Naive B cell (primary cell): ENCODE measurements at places on chromosomes 6 and 20. TPM values are rescaled to one million over a fixed set of nuclear protein-coding genes. Genes with fewer than 3 reads are reported as not detected.

DNA sequence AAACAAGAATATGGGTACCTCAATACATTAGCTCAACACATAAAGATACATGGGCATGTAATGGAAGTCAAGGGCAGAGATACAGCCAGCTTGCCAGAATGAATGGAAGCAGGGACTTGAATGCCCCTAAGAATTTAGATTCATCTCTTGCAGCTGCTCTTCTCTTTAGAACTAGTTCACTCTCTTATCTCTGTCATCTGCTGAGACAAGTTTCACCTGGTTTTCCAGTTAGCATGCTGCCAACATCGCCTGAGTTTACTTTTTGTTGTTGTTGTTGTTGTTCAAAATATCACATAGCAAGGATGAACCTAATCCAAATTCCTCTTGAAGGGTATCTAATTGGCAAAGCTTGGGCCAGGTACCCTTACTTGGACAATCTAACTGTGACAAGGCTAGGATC is 14.1 kb upstream of the PAQR8 start:
- DNase-seq: no peak

DNA sequence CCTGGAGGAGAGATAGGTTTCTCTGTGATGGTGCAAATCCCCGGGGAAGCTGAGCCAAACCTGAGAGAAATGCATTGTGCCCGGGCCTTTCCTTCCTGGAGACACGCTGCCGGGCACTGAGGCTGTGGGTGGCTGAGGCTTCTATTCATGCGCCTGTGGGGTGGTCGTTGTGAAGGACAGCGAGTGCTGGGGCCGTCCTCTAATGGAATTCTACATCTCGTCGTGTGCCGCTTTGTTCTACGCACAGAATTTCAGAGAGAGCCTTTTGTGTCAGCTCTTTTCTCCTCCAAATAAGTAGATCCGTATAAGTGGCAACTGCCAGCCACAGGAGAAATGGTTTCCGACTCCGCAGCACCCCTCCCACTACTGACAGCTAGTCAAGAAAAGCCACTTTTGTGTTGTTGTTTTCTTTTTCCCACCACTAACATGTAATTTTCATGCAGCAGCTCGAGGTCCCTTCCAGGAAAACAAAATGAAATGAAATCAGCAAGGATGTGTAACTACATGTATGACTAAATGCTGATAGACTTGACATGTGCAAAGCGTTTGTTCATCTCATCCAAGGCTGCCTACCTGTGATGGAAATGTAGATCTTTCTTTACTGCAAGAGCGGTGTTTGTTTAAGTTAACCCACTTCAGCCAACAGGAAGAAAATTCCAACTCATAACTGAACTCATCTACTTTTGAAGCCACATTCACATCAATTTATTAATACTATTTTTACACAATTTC is 26.4 kb upstream of the PXDC1 start:
- DNase-seq: no peak

DNA sequence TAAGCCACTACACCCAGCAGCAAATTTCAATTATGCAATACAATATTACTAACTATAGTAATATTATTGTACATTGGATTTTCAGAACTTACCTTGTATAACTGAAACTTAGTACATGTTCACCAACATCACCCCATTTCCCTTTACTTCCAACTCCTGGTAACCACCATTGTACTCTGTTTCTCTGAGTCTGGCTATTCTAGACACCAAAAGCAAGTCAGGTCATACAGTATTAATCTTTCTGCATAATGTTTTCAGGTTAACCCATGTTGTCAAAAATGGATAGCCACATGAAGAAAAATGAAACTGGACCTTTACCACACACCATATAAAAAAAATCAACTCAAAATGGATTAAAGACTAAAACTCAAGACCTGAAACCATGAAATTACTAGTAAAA is 558.2 kb downstream of the MMUT start:
- no peak for DNase-seq

DNA sequence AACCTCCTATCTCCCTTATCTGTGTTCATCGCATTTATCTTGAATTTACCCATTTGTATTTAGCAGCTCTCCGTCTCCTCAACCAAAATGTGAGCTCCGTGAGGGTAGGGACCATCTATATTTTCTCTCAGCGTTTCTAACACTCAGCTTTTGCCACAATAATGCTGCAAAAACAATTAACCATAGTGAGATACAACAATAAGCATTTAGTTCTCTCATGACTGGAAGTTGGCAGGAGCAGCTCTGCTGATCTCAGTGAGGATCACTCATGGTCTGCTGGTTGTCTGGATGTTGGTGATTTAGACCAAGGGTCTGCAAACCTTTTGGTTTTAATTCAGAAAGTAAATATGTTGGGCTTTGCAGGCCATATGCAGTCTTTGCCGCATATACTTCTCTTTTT is 394.8 kb upstream of the RNF217 start:
- DNase-seq: no peak

DNA sequence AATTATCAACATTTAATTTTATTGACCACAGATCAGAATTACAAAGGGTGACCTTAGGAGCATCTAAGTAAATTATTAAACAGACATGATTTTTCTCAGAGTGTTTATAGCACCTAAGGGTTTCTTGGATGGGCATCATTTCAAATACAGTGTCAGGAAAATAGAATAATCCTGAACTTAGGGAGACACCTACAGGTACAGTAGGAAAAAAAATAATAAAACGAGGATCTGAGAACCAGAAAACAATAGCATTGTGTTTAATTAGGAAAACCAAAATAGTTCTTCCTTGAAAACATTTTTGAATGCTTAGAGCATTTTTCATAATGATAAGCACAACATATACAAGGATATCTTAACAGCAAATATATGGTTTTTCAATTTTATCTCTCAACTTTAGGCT is 39.2 kb downstream of the MMUT start:
- no peak for DNase-seq

DNA sequence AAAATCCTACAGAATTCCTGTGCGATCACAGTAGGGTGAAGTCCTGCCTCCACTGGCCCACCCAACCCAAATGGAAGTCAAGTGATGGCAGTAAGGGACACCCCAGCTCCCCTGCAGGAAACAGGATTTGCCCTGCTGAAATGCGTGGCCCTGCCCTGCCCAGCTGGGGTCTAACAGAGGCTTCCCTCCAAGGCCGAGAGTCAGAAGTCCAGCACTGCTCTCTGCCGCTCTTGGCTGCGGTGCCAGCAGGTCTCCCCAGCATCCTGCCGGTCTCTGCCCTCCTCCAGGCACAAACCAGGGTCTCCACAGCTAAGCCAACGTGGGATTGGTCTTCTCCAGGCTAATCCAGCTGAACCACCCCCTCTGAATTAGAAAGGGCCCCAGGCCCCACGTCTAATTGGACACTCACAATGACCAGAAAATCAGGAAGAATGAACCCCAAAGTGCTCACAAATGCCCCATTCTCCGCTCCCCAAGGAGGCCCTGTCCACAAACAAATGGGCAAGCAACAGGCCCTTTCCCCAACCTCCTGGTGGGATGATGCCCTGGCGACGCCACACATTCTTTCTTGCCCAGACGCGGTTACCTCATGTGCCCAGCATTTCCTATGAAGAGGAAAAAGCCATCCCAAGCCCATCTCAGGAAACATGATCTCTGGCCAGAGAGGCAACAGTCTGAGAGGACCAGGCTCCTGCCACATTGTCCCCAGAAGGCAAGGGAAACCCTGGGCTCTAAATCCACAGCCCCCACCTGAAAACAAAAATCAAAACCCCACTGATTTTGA is 117.2 kb downstream of the BANF2 start:
- no peak for DNase-seq

DNA sequence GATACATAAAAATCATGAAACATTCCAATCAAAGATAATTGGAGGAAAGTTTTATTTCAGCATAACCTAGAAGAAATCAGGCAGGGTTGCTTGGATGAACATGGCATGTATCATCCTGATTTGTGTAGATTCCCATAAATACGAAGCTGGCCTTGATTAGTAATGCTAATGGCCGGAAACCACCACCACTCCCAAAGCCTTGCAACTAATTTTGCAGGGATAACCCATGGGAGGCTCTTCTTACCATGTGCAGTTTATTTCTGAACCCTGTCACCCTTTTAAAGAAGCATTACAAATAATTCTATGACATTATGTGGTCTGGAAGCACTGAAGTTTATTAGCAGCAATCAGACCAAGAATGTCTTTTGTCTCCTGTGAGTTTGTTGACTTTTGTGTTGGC is 80.8 kb downstream of the AIG1 start:
- no peak for DNase-seq

DNA sequence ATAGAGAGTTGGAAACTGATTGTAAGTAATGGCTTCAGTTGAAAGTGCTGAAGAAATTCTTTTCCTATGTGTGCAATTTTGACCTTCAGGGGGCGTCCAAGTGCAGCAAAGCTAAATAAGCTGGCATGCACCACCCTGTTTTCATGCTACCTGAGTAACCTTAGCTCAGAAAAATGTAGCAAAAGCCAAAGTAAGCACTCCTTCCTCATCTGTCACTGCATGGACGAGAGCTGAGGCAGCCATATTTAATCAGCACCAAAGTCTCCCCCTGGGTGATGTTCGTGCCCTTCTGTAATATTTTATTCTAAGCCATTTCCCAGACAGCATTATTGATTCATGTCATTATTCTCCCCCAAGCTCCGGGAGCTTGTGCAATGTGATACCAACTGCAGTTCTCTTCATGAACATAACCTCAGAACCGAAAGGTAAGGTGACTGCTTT is 123.1 kb downstream of the RPS12 start:
- no peak for DNase-seq

GRCh38 chr6:70409216-70409615 is 4.1 kb upstream of the FAM135A start:
- no peak for DNase-seq

DNA sequence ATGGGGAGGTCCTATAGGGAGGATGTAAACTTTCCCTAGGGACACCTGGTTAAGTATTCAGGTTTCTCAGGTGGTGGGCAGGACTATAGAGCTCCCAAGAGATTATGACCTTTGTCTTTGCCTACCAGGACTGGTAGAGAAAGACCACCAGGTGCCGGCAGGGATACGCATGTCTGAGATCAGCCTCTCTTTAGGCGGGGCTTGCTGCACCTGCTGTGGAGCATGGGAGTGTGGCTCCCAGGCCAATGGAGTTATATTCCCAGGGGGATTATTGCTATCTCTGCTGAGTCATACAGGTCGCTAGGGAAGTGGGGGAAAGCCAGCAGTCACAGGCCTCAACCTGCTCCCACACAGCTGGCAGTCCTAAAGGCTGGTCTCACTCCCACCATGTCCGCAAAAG is 280.5 kb upstream of the MMS22L start:
- no peak for DNase-seq

GRCh38 chr20:24060851-24061590 is 72.4 kb upstream of the GGTLC1 start:
- no peak for DNase-seq

DNA sequence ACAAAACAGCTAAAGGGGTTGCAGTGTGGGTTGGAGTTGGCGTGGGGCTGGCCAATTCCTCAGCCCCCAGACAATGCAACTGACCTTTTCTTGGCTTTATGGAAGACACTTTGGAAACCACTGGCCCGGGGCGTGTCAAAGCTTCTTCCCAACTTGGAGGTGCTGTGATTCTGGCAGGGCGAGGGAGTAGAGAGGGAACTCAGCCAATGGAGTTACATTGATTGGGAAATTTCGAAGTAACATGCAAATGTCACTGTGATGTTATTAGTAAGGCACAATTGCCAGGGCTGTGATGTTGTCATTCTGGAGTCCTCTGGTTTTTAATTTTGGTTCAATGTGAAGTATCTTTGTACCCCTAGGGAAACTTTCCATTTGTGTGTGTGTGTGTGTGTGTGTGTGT is 41.5 kb upstream of the EPB41L1 start:
- DNase-seq: no peak

DNA sequence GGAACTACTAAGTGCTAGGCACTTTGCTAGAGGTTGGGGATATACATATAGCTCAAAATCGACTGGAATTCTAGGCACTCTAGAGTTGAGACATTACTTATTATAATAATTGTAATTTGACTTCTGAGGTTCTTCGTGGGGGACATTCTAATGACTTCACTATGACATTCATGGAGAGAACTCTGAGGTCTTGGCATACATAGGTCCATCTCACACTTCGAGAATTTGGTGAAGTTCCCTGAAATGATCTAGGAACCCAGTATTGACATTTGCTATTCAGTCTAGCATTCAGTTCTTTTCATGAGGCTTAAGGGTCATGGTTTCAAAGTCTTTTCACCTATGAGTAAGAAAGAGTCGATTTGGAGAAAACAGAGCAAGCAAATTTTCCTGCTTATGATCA is 446.6 kb upstream of the JAG1 start:
- DNase-seq: no peak

GRCh38 chr6:144215402-144215931 is 65.2 kb downstream of the STX11 start:
- no peak for DNase-seq

DNA sequence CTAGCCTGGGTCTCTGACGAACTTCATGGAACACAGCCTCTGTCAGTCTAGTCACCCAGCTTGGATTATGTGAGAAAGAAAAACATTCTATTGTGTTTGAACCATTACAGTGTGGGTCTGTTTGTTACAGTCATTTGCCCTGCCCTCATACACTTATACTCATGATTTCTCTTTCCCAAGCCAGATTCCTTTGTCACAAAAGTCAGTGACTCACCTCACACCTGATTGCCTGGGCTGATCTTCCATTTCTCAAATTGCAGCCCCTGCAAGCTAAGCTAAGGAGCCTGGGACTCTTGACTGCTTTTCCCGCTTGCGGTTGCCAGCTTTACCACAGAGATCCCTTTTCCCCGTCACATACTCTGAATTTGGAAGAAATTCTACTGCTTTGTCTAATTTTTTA is 395.9 kb downstream of the SAMD5 start:
- DNase-seq: no peak

GRCh38 chr6:166604911-166605310 is 18.4 kb upstream of the RAMACL start:
- DNase-seq: no peak

- no peak for DNase-seq
Observed at GRCh38 chr6:135383766-135384165, 113.8 kb downstream of the AHI1 start.

GRCh38 chr6:16154904-16155303 is 26.0 kb downstream of the MYLIP start:
- no peak for DNase-seq

GRCh38 chr6:22059946-22060345 is 236.9 kb downstream of the PRL start:
- DNase-seq: no peak

The APCDD1L gene
- 0.08 TPM for polyA plus RNA-seq

The SFTA2 gene
- not detected for polyA plus RNA-seq

The KIZ gene
- polyA plus RNA-seq: 17.8 TPM

The C6orf163 gene
- not detected for polyA plus RNA-seq

The TNXB gene
- polyA plus RNA-seq: not detected

The CCDC170 gene
- not detected for polyA plus RNA-seq

The CFB gene
- polyA plus RNA-seq: 1.0 TPM

The RIMS1 gene
- not detected for polyA plus RNA-seq

The LRFN2 gene
- not detected for polyA plus RNA-seq

The FRMD1 gene
- not detected for polyA plus RNA-seq

The HRH3 gene
- not detected for polyA plus RNA-seq

The SLCO4A1 gene
- polyA plus RNA-seq: 4.6 TPM

The DAAM2 gene
- polyA plus RNA-seq: not detected
